ENCODE measurements at places on chromosomes 2 and 18.

GRCh38 chr2:42268528-42269151 is 92.4 kb downstream of the COX7A2L start:
- DNase-seq: no peak

- DNase-seq: no peak
These were observed 310.3 kb downstream of the NOL4 start for GRCh38 chr18:33914399-33914798.

DNA sequence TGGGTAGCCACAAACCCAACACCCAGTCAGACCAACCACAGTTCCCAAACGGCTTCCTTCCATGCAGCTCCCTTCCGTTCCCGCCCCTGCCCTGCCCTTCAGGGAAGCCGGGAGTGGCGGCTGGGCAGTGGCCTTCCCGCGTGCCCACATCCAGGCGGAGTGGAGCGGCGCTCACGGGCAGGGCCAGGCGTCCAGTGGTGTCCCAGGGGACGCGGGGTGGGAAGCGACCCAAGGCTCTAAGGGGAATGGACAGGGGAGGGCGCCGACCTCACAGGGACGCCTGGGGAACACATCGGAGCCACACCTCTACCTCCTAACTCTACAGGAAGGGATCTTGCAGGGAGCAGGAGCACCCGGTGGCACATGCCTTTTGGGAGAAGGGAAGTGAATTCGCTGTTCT is 225.9 kb upstream of the MGAT5 start:
- DNase-seq: no peak

DNA sequence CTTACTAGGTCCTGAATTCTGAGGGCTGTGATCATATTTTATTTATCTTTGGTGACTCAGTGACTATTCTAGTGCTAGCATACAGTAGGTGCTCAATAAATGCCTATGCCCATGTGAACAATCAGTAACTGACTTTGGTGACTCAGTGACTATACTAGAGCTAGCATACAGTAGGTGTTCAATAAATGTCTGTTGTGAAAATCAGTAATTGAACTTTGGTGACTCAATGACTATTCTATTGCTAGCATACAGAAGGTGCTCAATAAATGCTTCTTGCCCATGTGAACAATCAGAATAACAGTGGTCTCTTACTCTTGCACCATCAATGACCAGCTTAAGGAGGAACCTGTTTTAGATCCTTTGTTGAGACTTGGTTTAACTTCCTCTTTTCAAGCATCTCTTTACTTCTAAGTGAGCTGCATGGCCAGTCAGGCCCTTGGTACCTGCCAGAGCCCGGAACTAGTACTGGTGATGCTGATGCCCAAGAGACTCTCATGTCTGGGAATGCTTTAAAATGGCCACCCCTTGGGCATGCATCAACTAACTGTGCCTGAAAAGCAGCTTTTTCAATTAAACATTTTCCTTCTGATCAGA is 214.9 kb upstream of the SPRED2 start:
- no peak for DNase-seq

DNA sequence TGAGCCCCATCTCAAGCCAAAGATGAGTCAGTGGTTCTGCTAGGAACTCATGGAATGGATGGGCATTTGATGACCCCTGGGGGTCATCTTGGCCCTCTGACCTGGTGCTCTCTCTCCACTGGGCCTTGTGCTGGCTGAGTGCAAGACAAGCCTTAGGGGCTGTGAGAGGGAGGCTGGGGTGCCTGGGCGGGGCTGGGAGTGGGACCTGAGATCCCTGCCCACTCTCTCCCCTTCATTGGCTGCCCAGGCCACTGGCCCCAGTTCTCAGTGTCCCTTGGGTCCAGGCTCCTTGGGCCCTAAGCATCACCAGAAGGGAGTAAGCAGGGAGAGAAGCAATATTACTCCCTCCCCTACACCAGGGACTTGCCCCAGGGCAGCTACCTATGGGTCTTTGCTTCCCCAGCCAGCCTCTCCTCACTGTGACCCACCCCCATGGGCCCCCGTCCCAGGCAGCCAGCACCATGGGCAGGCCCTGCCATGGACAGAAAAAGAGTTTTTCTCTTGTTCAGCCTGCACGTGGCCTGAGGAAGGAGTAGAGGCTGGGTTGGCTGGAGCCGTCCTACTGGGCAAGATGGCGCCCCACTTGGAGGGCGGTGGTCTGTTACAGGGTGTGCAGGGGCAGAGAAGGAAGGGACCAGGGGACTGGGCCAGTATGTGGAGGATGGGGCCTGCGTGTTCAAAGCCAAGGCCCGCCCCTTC is 33.6 kb downstream of the ATOH8 start:
- no peak for DNase-seq

DNA sequence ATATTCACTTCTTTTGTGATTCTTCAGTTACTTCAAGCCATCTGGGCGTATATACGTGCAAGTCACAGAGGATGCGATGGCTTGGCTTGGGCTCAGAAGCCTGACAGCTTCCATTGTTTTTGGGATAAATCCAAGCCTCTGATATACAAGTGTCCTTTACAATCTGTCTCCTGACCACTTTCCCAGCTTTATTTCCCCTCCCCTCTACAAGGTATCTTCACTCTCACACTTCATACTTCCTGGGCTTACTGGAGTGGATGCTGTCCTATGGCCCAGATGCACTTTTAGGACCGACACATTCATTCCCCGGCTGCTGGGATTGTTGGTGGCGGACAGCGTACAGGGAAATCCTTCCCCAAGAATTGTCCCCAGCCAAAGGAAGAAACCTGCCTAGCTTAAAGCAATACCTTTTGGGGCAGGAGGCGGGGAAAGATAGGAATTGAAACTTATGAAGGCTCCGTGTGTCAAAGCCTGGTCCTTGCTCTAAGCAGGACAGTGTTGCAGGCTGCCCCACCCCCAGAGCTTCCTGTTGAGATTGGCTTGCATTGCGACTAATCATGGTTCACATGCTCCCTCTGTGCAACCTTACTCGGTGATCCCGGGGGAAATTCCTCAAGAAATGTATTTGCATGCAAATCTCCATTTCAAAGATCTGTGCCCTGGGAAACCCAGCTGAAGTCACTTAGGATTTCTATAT is 802.9 kb upstream of the ID2 start:
- DNase-seq: no peak

DNA sequence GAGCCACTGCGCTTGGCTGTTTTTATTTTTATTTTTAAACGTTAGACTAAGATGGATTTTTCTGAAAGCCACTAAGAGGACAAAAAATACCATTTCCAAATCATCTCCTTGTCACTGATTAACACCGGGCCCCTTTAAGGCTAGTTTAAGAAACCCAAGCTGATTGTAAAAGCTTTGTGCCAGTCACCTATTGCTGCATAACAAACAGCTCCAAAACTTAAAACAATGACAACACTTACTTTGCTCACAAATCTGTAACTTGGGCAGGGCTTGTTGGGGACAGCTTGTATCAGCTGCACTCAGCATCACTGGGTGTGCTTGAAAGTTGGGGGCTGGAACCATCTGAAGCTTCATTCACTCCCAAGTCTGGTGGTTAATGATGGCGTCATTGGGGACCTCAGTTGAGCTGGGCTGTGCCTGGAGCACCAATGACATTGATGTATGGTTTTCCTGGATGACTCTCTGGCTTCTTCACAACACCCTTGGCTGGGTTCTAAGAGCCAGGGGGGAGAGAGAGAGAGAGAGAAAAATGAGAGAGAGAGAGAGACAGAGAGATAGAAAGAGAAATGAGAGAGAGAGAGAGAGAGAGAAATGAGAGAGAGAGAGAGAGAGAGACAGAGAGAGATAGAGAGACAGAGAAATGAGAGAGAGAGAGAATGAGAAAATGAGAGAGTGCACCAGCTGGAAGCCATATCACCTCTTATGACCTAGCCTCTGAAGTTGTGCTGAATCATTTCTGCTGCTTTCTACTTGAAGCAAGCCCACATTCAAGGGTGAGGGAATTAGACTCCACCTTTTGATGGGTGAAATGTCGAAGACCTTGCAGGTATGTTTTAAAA is 26.0 kb upstream of the ATG16L1 start:
- DNase-seq: no peak

DNA sequence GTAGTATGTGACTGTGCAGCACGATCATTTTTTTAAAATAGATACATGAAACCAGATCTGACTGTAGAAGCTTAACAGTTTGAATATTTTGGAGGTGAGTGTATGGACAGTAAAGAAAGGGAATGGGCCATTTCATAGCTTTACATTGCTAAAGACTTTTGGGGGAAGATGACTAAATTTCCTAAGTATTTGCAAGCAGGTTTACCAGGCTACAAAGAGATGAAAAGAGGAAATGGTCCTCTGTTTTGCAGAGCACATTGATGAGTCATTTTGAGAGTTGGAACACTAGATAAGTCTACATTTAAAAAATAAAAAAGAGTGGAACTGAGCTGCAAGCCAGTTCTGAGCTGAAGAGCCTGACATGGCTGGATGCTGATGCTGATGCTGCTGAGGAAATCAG is 115.7 kb upstream of the LRATD1 start:
- no peak for DNase-seq

DNA sequence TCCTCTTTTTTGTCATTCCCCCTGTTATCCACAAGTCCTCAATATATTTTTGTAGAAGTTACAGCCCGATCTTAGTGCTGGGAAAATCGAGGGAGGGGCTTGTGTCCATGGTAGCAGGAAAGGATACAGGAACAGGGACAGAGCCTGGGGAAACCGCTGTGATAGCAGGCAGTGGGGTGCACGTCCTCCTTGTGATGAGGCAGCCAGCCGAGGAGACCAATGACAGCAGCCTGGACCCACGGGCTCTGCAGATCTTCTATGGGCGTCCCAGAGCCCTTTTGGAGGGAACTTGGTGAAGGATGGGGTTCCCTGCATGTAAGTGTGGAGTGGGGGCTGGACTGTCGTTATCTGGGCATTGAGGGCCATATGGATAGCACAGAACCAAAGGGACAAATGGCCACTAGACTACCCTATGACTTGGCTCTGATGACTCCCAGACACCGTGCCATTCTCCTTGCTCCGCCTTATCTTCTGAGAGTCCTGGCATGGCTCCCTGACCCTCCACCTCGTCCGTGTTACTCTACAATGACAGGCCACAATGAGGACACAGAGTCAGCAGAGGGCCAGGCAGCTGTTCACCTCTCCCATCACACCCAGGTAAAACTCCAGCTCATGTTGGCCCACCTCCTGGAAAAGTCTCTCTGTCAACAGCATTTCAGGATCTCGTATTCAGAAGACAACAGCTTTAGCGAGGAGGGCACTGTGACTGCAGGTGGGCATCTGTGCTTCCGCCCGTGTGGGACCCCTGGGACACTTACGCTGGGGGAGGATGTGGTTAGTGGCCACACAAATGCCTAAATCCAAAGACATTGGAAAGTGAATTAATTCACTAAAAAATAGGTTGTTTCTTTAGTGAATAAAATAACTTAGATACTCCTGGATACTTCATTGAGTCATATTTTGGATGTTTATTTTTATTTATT is 100.1 kb downstream of the VAPA start:
- DNase-seq: no peak

DNA sequence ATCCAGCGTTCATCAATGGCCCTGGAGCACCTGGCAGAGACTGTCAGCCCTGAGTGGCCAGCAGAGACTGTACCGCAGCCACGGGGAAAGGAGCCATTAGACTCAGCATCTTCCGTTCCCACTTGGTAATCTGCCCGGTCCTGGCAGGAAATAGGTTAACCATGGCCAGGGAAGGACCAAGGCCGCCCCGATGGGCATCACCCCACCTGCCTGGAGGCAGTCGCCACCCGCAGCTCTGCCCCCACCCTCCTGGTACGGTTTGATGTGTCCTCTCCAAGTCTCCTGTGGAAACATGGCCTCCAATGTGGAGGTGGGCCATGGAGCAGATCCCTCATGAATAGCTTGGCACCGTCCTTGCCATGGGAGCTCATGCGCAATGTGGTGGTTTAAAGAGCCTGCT is 75.3 kb downstream of the RTP5 start:
- DNase-seq: no peak
